Epithelial cell of prostate (primary cell): ENCODE measurements at places on chromosomes 5 and 9.
A peak's percentile ranks its signal among the peaks of the same experiment; 100 is the strongest.

- no peak for DNase-seq
Observed at GRCh38 chr9:91659529-91660495, 236.2 kb upstream of the NFIL3 start.

DNA sequence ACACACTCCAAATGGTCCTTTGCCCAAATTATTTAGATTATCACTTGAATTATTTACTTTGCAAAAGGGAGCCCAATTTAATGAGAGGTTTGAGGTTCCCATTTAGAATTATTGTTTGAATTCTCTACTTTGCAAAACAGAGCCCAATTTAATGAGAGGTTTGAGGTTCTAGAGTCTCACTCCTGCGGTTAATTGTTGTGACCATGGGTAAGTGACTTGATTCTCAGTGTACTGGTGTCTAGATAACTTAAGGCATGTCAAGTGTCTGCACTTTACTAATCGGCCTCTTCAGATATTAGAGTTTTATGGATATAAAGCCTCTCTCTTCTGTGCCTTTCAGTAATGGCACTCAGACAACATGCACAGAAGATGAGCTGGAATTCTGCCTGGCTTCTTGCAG is 67.5 kb downstream of the YIPF5 start:
- no peak for DNase-seq

GRCh38 chr9:24516463-24516862 is 29.2 kb downstream of the IZUMO3 start:
- no peak for DNase-seq

DNA sequence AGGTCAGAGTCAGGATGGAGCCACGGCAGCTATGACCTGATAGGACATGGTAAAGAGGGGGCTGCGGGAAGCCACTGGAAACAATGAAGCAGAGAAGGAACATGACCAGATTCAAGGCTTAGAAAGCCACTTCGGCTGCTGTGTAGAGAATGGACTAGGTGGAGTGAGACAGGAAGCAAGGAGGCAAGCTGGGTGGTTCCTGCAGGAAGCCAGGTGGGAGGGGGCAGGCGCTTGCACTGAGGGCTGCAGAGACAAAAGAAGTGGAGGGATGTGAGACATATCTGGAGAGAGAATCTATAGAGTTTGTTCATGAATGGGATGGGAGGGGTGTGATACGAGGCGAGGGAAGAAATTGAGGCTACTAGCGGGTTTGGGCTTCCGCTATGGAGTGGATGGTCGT is 19.0 kb upstream of the N4BP3 start:
- no peak for DNase-seq

DNA sequence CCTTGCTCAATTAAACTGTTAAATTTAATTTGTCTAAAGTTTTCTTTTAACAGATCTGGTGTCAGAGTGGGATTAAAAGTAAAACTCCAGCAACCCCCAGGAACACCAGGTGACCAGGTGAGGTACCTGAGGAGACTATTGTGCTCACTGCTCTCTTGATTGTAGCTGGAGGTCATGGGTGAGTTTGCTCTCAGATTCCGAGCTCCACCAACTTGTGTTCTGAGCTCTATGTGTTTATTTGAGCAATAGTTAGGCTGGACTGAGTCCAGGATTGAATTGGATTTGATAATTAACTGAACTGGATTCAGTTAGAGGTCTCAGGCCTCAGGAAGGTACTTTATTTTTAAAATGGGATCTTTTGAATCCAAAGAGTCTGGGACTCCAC is 17.9 kb upstream of the SCGB3A2 start:
- DNase-seq, result no peak

- DNase-seq, result no peak
Observed at GRCh38 chr5:123450114-123450513, 26.9 kb upstream of the CEP120 start.

DNA sequence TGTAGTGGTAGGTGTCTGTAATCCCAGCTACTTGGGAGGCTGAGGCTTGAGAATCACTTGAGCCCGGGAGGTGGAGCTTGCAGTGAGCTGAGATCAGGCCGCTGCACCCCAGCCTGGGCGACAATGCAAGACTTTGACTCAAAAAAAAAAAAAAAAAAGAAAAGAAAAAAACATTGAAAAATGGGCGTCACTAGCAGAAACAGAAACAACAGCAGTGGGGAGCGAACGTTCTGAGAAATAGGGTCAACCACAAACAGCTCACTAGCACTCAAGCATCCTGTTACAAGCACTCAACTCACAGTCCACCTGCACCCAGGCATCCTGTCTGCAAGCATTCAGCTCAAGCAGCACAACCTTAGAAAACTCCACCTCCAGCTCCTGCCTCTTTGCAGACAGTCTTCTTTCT is 17.2 kb downstream of the TRIM14 start:
- DNase-seq, result no peak

GRCh38 chr5:108858959-108859358 is 111.3 kb downstream of the FER start:
- no peak for DNase-seq

DNA sequence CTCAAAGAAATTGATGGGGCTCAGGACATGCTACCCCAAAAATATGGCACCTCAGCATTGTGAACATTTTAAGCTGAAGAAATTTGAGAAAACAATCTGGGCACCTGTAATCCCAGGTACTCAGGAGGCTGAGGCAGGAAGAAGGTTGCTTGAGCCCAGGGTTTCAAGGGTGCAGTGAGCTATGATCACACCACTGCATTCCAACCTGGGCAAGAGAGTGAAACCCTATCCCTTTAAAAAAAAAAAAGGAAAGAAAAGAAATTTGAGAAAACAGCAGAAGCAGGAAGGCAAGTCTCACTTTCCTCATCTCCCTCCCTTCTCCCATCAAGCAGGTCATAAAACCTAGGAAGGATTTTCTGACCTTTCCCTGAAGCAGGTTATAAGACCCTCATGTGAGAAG is 23.6 kb downstream of the TPD52L3 start:
- no peak for DNase-seq

DNA sequence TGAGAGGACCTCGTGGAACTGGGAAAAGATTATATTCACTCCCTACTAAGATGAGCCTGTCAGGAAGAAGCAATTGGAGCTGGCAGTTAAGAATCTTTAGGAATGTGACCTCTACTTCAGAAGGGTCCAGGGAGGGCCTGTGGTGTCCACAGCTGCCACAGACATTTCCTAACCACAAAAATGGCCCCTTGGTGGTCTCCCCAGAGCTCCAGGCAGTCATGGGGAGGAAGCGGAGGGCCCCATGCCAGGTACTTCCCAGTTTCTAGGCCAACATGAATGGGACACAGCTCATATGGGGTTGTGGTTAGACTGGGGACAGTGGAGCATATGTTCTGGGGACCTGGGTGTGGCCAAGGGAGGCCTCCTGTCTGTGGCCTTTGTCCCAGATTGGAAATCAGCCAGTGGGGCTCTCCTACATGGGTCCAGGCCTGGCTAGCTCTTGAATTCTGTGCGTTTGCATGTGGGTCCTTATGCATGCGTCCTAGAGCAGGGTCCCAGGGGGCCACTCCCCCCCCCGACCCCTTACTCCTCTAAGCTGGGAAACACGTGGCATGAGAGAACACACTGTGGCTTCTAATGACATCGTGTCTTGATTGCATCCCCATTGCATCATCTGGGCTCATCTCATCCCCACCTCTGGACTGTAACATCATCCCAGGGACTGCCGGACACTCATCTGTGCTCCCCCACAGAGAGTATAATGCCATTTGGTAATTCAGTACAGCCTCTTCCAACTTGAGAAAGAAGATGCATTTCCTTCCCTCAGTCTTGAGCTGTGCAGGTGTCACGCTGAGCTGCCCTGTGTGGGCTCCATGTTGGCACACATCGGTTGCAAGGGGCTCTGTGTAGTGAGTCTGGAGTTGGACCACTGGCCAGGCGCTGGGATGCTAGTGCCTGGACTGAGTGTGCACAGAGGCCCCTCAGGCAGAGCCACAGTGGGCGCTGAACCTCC is 31.3 kb downstream of the IRF1 start:
- DNase-seq, result no peak

GRCh38 chr5:132526974-132527564 is 16.3 kb downstream of the IL5 start:
- DNase-seq, result peak; percentile 18

DNA sequence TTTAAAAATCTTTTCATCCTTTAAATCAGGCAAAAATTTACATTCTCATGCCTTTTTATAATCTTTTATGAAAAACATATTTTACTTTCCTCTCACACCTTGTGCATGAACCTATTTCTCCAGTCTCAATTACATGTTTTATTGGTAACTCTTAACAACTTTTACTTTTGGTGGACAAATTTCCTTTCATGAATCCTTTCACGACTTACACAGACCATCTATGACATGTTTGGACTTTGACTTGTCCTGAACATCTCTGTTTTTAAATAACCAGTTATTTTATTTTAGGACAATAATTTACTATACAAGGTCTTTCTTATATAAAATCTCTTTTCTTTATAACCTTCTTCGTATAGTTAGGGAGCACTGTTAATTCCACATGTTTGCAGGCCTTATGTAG is 26.5 kb upstream of the MTMR12 start:
- DNase-seq, result no peak

- DNase-seq, result no peak
Observed at GRCh38 chr5:173229966-173230689, 4.9 kb downstream of the NKX2-5 start.

DNA sequence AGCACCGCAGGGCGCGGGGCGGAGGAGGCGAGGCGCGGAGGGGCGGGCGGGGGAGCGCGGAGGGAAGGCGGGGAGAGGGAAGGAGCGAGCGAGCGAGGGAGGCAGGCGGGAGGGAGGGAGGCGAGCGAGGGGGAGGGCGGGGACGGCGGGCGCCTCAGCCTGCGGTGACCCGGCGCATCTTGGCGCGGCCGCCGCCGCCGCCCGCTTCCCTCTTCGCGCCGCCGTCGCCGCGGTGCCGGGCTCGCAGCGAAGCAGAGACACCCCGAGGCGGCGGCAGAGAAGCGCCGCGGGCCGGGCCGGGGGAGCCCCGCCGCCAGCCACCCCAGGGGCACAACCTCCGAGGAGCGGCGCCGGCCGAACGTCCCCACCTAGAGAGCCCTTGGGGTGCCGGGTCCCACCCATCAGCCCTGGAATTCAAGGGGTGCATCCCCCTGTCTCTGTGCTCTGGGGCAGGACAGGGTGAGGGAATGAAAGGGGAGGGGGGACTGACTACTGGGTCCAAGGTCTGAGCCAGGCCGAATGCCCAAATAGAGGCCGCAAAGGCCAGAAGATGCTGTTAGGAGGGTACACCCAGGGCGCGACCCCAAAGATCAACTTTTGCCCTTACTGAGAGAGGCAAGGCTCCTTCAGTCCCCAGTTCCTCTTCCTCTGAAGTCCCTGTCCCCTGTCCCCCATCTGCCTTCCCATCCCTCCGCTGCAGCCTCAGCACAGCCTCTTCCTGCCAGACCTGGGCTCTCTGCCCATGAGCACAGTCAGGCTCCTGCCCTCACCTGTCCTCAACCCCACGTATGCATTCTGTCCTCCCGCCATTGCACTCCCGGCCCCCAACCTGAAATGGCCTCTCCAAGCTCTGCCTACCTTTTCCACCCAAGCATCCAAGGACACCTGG is at the start of gene ADAMTS2:
Gene ADAMTS2, minus strand, starts transcription at position 29 of the 889 bp plus-strand sequence. CDS start 133 bp downstream, outside the sequence.
- DNase-seq, result no peak

DNA sequence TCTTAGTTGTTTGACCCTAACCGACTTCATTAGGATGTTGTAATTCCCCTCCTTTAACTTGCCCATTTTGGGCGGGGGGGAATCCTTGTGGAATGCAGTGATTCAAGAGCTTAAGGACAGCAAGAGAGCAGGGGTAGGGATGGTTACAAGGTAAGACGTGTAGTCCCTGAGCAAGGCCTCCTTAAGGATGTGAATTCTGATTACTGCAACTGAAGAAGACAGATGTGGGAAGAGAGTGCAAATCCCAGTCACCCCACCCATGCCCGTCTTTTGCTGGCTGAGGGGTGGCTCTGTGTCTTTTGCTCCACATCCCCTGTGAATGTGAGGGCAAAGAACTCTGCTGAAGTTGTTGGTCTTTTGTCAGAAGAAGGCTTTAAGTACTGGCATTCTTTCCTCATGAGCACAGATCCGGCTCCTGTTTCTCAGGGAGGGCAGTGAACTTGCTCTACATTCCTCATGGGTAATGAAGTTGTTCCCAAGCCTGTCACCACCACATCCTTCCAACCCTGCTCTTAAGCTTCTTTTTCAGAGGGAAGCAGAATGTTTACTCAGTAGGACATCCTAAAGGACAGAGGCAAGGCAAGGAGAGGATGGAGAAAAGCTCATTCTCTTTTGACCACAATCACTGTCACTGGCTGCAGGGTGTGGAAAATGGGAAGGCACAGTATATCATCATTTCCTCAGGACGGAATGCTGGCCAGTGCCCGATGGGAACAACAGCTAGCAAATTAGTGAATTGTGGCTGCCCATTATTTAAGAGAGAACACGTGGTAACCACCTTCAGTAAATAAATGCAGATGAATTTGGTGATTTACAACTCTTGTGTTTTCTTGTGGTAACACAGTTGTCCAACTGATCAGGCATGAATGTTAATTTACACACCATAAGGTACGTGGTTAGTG is 61.5 kb downstream of the RAI14 start:
- no peak for DNase-seq

GRCh38 chr5:139847790-139848507 is 52.3 kb downstream of the PSD2 start:
- no peak for DNase-seq

- no peak for DNase-seq
Observed at GRCh38 chr5:82487131-82487530, 209.0 kb upstream of the RPS23 start.

DNA sequence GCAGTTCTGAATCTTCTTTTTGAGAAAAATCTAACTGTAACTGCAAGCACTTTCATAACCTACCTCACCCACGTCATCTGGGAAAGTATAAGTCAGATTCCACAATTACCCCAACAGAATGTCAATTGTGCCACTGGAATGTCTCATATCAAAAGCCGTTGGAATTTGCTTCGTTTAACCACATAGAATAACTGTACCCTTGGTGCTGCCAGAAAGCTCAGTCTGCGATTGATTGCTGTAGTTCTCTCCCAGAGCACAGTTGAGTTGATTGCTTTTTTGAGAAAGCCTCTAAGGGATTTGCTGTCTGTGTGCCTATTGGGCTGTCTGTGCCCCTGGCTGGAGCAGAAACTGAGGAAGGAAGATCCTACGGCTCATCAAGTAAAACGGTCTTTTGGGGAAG is 583.6 kb downstream of the TMEM38B start:
- no peak for DNase-seq
